IMR-90 (cell line): ENCODE measurements at places on chromosomes 1 and 21. TPM values are rescaled to one million over a fixed set of nuclear protein-coding genes. Genes with fewer than 3 reads are reported as not detected.

ATP1B1 gene
- total RNA-seq, result 14.5 and 20.3 TPM in 2 replicates

DNA sequence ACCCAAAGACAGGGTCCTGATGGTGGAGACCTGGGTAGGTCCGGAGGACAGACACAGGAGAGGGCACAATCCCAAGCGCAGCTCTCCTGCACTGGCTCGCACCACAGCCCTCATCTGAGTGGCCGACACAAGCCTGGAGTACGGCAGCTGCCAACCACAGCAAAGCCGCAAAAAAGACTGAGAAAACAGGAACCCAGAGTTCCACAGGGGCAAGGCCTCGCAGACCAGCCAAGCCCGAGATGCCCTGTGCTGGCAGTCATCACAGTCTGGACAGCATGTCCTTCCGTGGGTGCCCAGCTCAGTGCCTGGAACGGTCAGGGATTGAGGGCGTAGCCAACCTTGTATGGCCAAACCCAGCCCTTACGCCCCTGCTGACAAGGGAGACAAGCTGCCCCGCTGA, 11.4 kb downstream of the ZBTB48 start:
- no peaks in the 10 kb centered on the region for H3K4me1 ChIP-seq
- H3K27ac ChIP-seq, result no peak overlapping the region
- no peak overlapping the region for H3K4me3 ChIP-seq
- no peaks in the 10 kb centered on the region for H3K27me3 ChIP-seq
- peaks cover 85% of the 10 kb centered on the region for H3K36me3 ChIP-seq

GRCh38 chr1:22552021-22552420, 11.3 kb upstream of the EPHA8 start:
- H3K27me3 ChIP-seq, result peaks cover 93% of the 10 kb centered on the region
- DNase-seq, result no peak
- H3K27ac ChIP-seq, result no peak overlapping the region
- no peaks in the 10 kb centered on the region for H3K4me1 ChIP-seq

DNA sequence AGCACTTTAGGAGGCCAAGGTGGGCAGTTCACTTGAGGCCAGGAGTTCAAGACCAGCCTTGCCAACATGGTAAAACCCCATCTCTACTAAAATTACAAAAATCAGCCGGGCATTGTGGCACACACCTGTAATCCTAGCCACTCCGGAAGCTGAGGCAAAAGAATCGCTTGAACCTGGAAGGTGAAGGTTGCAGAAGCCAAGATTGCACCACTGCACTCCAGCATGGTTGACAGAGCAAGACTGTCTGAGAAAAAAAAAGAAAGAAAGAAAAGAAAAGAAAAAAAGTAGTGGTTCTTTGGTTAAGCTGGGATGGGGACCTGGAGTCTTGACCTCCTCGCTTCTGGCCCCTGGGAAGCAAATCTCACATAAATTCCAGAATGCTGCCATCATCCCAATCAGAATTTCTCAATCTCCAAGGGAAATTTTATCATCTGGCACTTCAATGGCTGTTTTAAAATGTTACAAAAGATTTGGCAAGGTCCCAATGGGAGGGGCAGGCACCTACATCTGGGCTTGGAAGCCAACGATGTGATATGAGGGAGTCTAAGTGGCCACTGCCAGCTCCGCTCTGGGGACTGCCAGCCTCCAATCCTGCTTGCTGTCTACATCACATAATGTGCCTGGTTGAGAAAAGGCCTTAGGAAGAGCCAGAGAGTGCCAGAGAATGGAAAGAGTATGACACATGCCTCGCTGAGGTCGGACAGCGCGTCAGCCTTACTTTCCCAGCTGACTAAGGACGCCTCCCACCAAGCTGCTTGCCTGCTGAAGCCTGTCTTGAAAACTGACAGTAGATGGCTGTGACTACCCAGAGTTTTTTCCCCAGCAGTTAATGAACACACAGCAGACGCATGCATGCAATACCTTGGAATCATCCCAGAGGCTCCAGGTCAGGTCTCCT, 42.1 kb upstream of the SRP9 start:
- H3K27me3 ChIP-seq, result no peaks in the 10 kb centered on the region
- peak; percentile 98 for DNase-seq
- H3K4me1 ChIP-seq, result peaks cover 13% of the 10 kb centered on the region
- peak overlapping the region; percentile 79 for H3K27ac ChIP-seq
- H3K4me3 ChIP-seq, result no peak overlapping the region
- no peaks in the 10 kb centered on the region for H3K36me3 ChIP-seq

DNA sequence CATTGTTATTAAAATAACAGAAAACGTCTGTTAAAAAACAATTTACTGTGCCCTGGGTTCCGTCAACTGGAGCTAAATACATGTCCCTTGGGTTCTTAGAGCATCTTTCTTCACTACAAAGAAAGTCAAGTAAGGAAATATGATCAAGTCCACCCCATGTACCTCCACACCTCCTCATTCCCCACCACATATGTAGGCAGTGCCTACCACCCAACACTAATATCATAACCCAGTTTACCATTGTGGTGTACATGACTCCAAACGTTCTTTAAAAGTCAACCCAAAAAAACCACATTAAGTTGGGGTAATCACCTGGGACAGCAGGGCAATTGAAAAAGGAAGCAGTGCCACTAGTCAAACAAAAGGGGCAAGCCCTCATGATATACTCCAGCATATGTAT, 7.8 kb upstream of the LRRC52 start:
- no peaks in the 10 kb centered on the region for H3K27me3 ChIP-seq
- H3K4me3 ChIP-seq, result no peak overlapping the region
- no peaks in the 10 kb centered on the region for H3K36me3 ChIP-seq
- DNase-seq, result no peak
- H3K4me1 ChIP-seq, result no peaks in the 10 kb centered on the region
- no peak overlapping the region for H3K27ac ChIP-seq

KNCN gene
- not detected in 2 replicates for total RNA-seq

GRCh38 chr1:162388615-162389014, 7.1 kb downstream of the C1orf226 start:
- H3K4me3 ChIP-seq, result no peak overlapping the region
- peaks cover 26% of the 10 kb centered on the region for H3K27me3 ChIP-seq
- H3K36me3 ChIP-seq, result no peaks in the 10 kb centered on the region
- H3K4me1 ChIP-seq, result no peaks in the 10 kb centered on the region
- no peak for DNase-seq

- H3K27me3 ChIP-seq, result no peaks in the 10 kb centered on the region
- peaks cover 11% of the 10 kb centered on the region for H3K4me1 ChIP-seq
These were observed 11.2 kb downstream of the TRIM62 start for GRCh38 chr1:33170351-33171274.

- DNase-seq, result no peak
- H3K36me3 ChIP-seq, result no peaks in the 10 kb centered on the region
- H3K4me1 ChIP-seq, result peaks cover 12% of the 10 kb centered on the region
- H3K27me3 ChIP-seq, result no peaks in the 10 kb centered on the region
These were observed 248.7 kb upstream of the IRF2BP2 start for GRCh38 chr1:234858722-234859121.

KIF14 gene
- 4.7 and 10.8 TPM in 2 replicates for total RNA-seq

DNA sequence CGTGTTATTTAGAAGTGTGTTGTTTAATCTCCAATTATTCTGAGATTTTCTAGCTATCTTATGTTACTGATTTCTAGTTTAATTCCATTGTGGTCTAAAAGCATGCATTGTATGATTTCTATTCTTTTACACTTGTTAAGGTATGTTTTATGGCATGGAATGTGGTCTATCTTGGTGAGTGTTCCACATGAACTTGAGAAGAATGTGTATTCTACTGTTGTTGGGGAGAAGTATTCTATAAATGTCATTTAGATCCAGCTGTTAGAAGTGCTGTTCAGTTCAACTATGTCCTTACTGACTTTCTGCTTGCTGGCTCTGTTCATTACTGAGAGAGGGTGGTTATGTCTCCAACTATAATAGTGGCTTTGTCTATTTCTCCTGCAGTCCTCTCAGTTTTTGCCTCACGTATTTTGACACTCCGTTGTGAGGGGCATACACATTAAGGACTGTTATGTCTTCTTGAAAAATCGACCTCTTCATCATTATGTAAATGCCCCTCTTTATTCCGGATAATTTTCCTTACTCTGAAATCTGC, 12.0 kb upstream of the PLA2G5 start:
- no peak for DNase-seq
- no peaks in the 10 kb centered on the region for H3K36me3 ChIP-seq
- H3K27me3 ChIP-seq, result no peaks in the 10 kb centered on the region; the same call in 1 of the 2 replicates
- H3K4me1 ChIP-seq, result no peaks in the 10 kb centered on the region
- no peak overlapping the region for H3K4me3 ChIP-seq
- no peak overlapping the region for H3K27ac ChIP-seq

GRCh38 chr1:185281245-185281644, 35.8 kb downstream of the IVNS1ABP start:
- DNase-seq, result peak; percentile 24
- H3K27me3 ChIP-seq, result no peaks in the 10 kb centered on the region
- no peaks in the 10 kb centered on the region for H3K36me3 ChIP-seq
- no peak overlapping the region for H3K4me3 ChIP-seq
- no peak overlapping the region for H3K27ac ChIP-seq

MATN1 gene
- total RNA-seq, result 0.56 TPM in 1 of 2 replicates, not detected in the other

DNA sequence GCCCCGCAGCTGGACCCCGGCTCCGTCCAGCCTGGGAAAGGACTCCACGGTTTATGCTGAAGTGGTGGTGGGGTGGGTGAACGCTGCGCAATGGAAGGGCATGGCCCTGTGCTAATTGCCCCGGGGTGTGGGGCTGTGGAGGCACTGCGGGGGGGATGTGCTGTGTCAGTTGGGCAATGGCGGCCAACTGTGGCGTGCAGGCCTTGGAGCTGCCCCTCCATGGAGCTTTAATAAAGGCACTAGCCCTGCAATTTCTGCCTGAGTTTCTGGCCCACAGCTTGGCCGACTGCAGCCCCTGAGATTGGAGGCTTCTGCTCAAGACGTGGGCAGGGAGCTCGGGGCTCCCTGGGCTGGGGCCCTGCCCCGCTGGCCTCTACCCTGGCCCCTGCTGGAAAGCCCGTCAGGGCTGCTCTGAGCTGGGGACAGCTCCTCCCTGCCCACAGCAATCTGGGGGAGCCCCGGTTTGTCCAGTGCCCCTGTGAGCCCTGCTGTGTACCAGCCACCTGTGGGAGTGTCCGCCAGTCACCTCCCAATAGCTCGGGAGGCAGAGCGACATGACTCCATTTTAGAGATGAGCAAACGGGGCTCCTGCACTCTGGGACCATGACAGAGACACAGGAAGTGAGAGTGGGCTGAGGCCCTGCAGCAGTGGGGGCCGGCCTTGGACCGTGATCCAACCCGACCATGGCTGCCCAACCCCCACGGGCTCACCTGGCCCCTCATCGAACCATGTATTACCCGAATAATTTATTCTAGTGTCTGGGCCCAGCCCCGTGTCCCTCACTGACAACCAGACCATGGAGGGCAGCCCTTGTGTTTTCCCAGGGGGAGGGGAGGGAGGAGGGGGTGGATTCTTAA, 8.7 kb upstream of the TNFRSF14 start:
- H3K4me3 ChIP-seq, result peak overlapping the region; percentile 14; the same call in 1 of the 2 replicates
- peaks cover 10% of the 10 kb centered on the region for H3K4me1 ChIP-seq
- no peaks in the 10 kb centered on the region for H3K36me3 ChIP-seq
- H3K27me3 ChIP-seq, result no peaks in the 10 kb centered on the region
- H3K27ac ChIP-seq, result no peak overlapping the region
- no peak for DNase-seq

GRCh38 chr1:1794999-1795398, 16.7 kb upstream of the NADK start:
- no peak overlapping the region for H3K4me3 ChIP-seq
- no peaks in the 10 kb centered on the region for H3K4me1 ChIP-seq
- DNase-seq, result no peak

PRELP gene
- total RNA-seq, result under 0.01 TPM in 1 of 2 replicates, not detected in the other

DNA sequence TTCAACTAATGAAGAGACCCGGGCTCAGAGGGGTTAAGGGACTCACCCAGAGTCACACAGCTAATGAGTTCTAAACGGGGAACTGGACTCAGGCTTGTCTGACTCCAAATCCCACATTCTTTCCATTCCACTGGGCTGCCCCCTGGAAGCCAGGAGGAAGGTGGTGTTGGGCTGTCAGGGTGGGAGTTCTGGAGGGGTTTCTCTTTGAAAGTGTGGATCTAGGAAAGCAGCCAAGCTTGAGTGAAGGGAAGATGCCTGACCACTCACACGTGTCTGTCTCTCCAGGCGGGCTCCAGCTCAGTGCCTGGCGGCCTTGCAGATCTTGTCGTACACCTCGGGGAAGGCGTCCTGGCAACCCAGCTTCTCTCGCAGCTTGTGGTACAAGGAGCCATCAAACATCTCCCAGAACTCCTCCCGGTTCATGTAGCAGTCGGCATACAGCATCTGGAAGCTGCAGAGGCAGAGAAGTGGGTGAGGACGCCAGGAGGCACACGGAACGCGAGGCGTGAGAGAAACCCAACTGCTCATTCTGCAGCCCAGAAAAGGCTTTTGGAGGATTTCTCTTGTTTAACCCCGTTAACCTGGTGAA, 35.0 kb downstream of the DHCR24 start:
- H3K4me1 ChIP-seq, result peaks cover 22% of the 10 kb centered on the region
- H3K27me3 ChIP-seq, result no peaks in the 10 kb centered on the region
- DNase-seq, result no peak
- no peak overlapping the region for H3K4me3 ChIP-seq
- no peaks in the 10 kb centered on the region; the same call in 1 of the 2 replicates for H3K36me3 ChIP-seq

GRCh38 chr1:220804202-220804586, 17.5 kb downstream of the MTARC1 start:
- H3K27me3 ChIP-seq, result peaks cover 2% of the 10 kb centered on the region; the same call in 1 of the 2 replicates
- H3K27ac ChIP-seq, result peak overlapping the region; percentile 79; the same call in 1 of the 2 replicates
- peaks cover 10% of the 10 kb centered on the region; the same call in 1 of the 2 replicates for H3K4me1 ChIP-seq
- DNase-seq, result peak; percentile 60
- no peak overlapping the region for H3K4me3 ChIP-seq
- no peaks in the 10 kb centered on the region for H3K36me3 ChIP-seq

GRCh38 chr21:23215261-23215660, 2217.1 kb downstream of the NCAM2 start:
- no peaks in the 10 kb centered on the region for H3K27me3 ChIP-seq
- no peak for DNase-seq
- no peak overlapping the region for H3K4me3 ChIP-seq
- no peak overlapping the region for H3K27ac ChIP-seq
- no peaks in the 10 kb centered on the region for H3K36me3 ChIP-seq

GRCh38 chr1:33093004-33093403, 12.1 kb downstream of the AZIN2 start:
- no peaks in the 10 kb centered on the region for H3K27me3 ChIP-seq
- H3K27ac ChIP-seq, result no peak overlapping the region
- H3K4me1 ChIP-seq, result peaks cover 26% of the 10 kb centered on the region
- DNase-seq, result no peak
- no peak overlapping the region for H3K4me3 ChIP-seq
- H3K36me3 ChIP-seq, result peaks cover 13% of the 10 kb centered on the region; the same call in 1 of the 2 replicates

DNA sequence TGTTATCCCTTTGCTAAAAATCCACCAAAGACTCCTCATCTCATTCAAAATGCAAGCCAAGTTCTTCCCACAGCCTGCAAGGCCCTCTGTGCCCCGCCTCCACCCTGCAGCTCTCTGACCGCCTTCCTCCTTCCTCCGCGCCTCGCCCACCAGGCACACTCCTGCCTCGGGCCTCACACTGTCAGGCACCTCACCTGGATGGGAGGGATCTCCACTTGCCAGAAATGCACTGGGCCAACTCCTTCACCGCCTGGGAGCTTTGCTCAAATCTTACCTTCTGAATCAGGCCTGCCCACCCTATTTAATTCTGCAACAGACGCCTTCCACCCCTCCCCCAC, 26.2 kb downstream of the PGBD5 start:
- no peaks in the 10 kb centered on the region for H3K36me3 ChIP-seq
- no peak for DNase-seq
- H3K27ac ChIP-seq, result no peak overlapping the region
- no peak overlapping the region for H3K4me3 ChIP-seq

S100A1 gene
- 0.18 TPM in 1 of 2 replicates, not detected in the other for total RNA-seq

LCE6A gene
- total RNA-seq, result not detected in 2 replicates

PODN gene
- 0.54 and 0.56 TPM in 2 replicates for total RNA-seq

BTBD19 gene
- 0.56 and 0.90 TPM in 2 replicates for total RNA-seq

DSTYK gene
- 18.3 and 19.2 TPM in 2 replicates for total RNA-seq

NKAIN1 gene
- under 0.01 TPM in 2 replicates for total RNA-seq

SPATA1 gene
- under 0.01 and 0.56 TPM in 2 replicates for total RNA-seq
